Iris pigment epithelial cell (primary cell): ENCODE measurements at places on chromosomes 6 and 20.
A peak's percentile ranks its signal among the peaks of the same experiment; 100 is the strongest.

DNA sequence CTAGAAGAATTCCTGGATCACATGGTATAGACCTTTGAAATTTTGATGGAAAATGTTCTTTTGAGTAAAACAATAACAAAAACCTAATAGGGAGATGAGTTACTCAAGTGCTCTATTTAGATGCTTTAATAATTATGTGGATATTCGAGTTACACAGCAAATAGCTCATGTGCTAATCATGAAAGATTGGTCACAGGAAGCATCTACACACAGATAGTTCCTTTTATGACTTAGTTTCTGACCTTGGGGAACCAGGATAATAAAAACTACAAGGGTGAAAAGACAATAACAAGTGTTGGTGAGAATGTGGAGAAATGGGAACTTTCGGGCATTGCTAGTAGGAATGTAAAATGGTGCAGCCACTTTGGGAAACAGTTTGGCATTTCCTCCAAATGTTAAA lies 19.7 kb downstream of the UBE2V1 start:
- no peak for DNase-seq

DNA sequence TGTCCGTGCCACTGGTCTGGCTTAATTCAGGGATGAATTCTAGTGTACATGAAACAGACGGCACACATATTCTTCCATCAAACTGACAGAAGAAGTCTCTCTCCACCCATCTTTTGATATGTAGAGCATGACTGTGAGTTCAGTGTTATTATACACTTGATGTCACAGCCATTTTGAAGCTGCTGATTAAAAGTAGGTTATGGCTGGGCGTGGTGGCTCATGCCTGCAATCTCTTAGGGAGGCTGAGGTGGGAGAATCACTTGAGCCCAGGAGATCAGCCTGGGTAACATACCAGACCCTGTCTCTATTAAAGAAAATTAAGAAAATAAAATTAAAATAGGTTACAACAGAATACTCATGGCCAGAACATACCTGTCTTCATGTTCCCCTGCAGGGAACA lies 20.7 kb downstream of the C6orf15 start:
- DNase-seq = no peak

GRCh38 chr20:25282796-25283195 lies 34.9 kb downstream of the PYGB start:
- no peak for DNase-seq

DNA sequence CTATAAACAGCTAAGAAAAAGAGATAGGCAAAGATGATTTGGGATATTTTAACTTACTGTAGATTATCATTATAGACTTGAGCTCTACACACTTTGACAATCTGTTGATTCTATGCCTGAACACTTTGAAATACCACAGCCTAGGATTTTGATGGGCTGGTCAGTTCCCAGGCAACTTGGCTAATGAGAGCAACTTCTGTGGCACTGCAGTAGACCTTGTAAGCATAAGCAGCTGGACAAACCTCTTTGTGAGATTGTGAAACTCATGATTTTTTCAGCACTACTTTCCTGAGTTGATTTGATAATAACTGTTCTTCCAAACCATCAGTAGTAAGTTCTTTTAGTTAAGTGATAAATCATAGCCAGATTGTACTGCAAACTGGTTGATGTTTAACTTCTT lies 27.1 kb upstream of the ELOVL5 start:
- DNase-seq = peak; percentile 51

DNA sequence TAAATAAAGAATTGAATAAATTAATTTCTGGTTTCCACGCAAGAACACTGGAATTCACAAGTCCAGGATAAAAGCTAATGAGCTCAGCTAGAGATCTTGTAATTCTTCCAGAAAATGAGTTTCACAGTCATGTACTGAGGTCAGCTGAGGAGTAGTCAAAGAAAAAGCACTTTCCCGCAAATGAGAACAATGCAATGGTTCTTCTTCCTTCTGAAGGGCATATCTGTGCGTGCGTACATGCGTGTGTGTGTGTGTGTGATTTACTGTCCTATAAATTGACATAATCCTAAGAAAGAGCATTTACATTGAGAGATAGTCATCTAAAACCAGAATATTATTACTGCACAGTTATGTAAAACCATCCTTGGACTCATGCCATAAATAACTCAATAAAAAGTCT lies 968.9 kb upstream of the EYS start:
- peak; percentile 9 for DNase-seq

DNA sequence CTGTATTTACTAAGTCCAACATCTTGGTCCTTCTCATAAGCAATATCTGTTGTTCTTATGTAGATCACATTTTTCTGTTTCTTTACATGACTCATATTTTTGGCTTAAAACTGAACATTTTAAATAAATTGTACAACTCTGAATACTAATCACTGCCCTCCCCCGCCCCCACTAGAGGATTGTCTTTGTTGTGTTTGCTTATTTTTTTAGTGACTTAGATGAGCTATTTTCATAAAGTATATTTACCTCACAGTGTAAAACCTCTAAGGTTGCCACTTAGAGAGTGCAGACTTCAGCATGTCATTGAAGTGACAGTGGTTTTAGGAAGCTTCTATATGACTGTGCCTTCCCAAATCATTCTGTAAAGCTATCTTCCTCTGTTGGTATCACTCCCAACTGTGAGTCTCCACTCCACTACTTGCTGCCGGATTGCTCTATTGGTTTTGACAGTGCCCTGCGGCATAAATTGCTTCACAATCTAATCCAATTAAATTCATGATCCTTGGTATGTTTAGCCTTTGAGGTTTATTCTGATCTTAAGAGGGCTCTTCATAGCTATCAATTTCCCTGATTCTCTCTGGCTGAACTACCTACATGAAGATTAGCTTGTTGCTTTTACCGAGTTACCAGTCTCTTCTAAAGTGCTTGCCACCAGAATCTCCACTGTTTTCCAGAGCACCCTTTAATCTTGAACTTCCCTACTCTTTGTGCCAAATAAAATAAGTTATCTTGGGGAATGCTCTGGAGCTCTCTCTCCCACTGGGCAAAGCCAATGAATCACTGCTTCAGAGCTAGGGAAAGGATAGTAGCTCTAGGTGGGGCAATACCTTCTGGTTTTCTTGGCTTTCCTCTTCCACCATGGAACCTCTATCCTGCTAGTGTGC lies 33.0 kb downstream of the SPTLC3 start:
- DNase-seq = no peak

- no peak for DNase-seq
These were observed 149.1 kb downstream of the SYCP2 start for GRCh38 chr20:59784365-59784764.

DNA sequence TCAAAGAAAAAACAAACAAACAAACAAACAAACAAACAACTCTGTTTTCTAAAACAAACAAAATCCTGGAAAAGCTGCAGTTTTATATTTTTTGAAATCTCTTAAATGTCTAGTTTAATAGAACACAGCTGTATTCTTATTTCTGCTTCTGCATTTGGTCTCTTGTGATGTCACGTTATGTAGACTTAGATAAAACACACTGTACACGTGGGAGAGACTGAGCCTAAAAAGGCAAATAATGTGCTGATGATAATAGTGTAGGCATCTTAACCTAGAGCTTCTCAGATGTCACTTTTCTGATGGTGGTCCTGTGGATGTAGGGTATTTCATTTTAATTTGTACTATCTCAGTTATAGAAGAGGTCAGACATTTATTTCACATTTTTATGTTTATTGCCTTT lies 261.7 kb downstream of the UTRN start:
- DNase-seq = no peak

DNA sequence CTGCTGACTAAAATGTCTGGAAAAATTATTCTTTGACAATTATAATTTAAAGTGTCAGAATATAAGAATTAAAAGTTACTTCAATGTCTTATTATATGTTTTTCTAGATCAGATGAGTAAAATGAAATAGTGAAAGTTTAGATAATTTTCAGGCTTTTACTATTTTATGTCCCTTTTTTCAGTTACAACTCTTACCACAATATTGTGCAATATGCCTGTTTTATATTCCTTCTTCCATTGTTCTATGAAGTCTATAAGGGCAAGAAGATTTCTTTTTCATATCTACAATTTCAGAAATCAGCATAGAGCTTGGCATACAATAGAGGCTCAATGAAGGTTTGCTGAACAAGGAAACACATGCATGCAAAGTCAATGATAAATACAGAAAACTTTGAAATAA lies 401.2 kb upstream of the HTR1E start:
- DNase-seq = no peak

GRCh38 chr20:32449890-32450401 lies 91.8 kb downstream of the ASXL1 start:
- no peak for DNase-seq
